Right forelimb (tissue), 1 donor: ENCODE measurements at places on chromosomes 6 and 20.

DNA sequence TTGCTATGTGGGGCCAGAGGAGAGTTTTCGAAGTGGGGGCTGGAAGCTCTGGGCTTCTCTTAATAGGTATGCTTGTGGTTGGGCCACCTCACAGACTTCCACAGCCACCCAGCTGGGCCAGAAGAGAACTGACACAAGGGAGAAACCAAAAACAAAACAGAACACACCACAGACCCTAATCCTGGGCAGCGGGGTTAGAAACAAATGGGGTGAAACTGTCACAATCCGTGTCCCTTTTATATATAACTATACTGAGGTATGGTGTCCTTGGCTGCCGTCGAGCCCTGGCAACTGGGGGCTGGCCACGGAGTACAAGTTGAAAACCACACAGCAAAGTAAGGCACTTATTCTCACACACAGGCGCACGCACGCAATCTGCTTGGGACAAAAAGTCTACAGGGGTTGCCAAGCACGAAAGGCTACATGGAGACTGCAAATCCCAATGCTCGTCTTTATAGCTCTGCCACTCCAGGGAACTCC lies 78.3 kb downstream of the TRAM2 start:
- no peak for DNase-seq

- DNase-seq: peak; percentile 65
These were observed 78.1 kb upstream of the CD93 start for GRCh38 chr20:23164176-23164601.

- DNase-seq: no peak
These were observed 57.8 kb upstream of the NKAIN2 start for GRCh38 chr6:123745895-123746294.

- no peak for DNase-seq
These were observed 16.5 kb downstream of the REPS1 start for GRCh38 chr6:138971601-138972000.

GRCh38 chr20:58117944-58118343 lies 110.5 kb downstream of the ANKRD60 start:
- no peak for DNase-seq

DNA sequence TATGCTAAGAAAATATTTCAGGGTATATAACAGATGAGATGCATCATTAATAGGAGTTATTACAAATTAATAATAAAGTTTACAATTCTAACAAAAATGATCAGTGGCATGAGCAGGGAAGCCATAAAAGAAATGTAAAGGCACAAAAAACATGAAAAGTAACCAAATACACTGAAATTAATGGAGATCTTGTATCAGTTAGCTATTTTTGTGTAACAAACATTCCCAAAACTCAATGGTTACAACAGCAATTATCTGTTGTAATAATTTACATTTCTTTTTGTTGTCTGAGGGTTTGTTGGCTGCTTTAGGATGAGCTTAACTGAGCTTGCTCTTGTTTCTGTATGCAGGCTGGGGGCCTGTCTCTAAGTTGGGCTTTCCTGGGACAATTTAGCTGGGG lies 104.3 kb upstream of the AHI1 start:
- no peak for DNase-seq

- DNase-seq: no peak
These were observed 77.9 kb upstream of the MYL9 start for GRCh38 chr20:36463212-36464061.

DNA sequence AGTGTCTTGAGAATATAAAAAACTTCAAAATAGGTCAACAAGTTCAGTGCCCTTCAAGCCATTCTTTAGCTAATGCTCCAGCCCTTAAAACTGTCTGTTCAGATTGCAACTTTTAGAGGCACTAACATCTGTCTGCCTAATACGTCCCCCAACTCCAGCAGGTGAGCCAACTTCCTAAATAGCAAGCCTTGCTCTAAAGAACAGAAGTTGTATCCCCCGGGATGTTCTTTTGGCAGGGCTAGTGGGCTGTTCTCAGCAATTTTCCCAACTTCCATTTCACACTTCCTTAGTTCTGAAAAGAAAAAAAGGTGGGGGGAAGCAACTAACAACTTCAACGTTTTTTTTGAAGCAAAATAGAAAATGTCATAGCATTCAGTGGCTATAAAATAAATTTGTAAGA lies 290.0 kb upstream of the PTCHD4 start:
- peak; percentile 67 for DNase-seq

- DNase-seq: no peak
These were observed 402.5 kb downstream of the CD83 start for GRCh38 chr6:14520029-14520428.

DNA sequence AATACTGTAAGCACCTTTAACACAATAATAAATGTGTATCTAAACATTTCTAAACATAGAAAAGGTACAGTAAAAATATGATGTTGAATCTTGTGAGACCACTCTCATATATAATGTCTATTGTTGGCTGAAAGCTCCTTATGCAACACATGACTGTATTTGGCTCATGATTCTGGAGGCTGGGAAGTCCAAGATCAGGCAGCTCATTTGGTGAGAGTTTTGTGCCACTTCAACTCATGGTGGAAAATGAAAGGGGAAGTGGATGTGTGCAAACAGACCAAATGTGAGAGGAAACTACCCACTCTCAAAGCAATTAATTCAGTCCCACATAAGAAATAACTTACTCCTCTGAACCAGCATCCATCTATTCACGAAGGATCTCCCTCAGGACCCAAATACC lies 257.7 kb upstream of the OPRM1 start:
- no peak for DNase-seq

GRCh38 chr6:104941729-104942091 lies 15.2 kb upstream of the LIN28B start:
- no peak for DNase-seq

GRCh38 chr6:123316733-123317323 lies 319.9 kb downstream of the TRDN start:
- no peak for DNase-seq

DNA sequence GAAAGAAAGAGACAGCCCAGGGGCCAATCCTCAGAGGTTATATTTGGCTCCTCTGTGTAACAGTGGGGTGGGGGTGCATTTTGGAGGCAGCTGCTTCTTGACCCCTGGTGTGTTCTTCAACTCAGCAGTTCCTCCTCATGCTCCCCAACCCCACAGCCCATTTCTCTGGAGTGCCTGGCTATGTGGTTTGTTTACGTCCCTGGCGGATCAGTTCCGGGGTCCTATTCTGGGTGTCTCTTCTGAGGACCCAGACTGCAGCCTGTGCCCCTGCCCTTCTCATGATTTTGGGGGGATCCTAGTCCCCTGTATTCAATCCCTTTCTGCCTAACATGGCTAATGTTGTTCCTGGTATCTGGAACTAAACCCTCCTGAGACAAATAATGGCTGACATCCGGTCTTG lies 70.5 kb upstream of the SULF2 start:
- DNase-seq: no peak

DNA sequence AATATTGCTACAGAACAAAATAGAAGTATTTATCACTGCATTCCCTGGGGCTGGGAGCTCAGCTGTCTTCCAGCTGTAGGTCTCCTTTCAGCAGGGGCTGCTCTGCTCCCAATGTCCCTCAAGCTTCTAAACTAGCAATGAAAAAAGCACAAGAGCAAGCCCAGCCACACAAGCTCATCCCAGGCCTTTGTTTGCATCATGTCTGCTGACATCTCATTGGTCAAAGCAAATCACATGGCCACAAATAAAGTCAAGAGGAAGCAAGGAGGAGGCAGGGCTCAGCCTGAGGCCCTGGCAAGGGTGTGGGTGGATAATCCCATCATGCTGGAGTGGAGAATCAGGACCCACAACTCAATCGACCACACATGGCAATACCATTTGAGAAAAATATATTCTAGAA lies 2.2 kb upstream of the BFSP1 start:
- no peak for DNase-seq

DNA sequence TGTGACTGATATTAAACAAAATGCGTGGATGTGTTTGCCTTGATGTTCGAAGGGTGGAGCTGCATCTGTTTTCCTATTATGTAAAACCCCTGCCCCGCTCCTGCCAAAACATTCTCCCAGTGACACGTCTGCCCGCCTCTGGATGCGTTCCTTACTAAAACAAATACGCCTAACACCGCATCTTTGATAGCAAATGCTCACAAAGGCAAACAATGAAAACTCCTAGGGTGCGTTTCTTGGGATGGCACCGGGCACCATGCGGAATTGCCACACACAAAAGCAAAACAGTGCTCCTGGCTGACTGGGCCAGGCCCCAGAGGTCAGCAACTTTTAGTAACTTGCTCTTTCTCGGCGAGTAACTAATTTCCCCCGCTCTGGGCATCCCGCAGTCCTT lies 9.0 kb upstream of the FOXC1 start:
- no peak for DNase-seq

DNA sequence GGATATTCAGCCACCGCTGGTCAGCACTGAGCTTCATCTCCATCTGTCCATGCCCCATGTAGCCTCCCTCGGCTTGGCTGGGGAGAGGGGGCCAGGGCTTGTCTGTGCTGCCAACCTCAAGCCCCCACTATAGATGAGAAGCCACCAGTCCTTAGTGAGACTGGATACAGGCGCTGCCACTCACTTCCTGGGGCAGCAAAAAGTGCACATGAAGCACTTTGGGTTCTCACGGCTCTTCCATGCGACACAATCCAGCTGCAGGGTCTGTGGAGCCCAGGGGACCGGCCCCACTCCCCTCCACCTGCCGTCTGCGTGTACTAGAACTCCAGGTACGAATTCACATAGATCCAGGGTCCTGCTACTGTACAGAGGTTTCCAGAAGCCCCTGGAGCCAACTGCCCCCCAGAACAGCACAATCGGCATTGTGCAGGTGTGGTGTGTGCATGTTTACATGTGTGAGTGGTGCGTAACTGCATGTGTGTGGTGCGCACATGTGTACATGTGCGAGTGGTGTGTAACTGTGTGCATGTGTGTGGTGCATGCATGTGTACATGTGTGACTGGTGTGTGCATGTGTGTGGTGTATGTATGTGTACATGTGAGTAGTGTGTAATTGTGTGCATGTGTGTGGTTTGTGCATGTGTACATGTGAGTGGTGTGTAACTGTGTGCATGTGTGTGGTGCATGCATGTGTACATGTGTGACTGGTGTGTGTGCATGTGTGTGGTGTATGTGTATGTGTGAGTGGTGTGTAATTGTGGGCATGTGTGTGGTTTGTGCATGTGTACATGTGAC lies 4.9 kb downstream of the FRMD1 start:
- DNase-seq: no peak

DNA sequence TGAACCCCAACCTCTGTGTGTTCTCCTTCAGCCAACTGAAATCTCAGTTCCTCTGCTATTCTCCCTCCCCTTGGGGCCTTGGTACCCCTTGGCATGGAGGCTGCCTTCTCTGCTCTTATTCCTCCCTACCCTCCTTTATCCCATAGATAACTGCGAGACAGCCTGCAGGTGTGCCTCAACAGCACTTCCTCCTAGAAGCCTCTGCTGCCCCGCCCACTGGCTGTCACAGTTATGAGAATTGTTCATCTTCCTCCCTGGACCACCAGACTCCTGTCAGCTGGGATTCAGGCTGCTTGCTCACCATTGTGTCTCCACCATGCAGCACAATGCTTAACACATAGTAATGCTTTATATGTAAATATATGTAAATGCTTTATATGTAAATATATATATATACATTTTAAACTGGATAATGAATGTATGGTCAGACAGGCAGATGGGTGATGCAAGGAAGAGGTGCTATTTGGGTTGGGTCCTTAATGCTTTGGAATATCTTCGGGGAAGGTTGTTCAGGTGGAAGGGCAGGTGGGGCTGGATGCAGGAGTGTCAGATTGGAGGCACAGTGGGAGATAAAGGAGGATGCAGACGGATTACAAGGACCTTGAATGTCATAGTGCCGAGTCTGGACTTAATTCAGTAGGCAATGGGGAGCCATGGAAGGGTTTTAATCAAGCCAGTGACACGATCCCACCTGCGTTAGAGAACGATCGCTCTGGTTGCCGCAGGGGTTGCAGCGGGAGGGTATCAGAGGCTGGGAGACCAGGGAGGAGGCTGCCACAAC lies 4.9 kb downstream of the CDH22 start:
- DNase-seq: no peak

DNA sequence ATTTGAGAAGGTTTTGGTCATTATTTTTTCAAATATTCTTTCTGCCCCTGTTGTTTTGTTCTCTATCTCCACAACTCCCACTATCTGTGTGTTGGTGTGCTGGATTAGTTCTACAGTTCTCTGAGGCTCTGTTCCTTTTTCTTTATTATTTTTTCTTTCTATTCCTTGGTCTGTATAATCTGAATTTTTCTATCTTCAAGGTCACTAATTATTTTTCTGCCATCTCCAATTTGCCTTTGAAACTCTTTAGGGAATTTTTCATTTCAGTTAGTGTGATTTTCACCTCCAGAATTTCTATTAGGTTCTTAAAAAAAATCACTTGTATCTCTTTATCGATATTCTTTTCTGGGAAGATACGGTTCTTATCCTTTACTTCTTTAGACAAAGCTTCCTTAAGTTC lies 82.1 kb upstream of the GGTLC1 start:
- no peak for DNase-seq

DNA sequence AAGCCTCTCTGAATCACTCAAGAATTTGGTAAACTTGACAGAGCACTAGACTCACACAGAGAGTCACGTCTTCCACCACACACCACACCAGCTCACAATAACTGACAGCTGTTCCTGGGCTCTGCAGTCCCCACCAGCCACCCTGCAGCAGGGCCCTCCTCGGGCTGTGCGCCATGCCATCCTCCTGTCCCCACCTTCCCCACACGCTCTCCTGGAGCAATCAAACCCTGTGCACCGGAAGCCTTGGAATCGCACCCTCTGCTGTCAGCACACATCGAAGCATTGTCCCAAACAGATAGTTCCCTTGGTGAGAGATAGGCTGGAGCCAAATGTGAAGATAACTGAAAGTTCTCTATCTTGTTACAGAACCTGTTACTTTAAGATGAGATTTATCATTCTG lies 191.0 kb downstream of the TBXT start:
- no peak for DNase-seq

- DNase-seq: no peak
These were observed 39.0 kb downstream of the GMPR start for GRCh38 chr6:16277101-16277981.

DNA sequence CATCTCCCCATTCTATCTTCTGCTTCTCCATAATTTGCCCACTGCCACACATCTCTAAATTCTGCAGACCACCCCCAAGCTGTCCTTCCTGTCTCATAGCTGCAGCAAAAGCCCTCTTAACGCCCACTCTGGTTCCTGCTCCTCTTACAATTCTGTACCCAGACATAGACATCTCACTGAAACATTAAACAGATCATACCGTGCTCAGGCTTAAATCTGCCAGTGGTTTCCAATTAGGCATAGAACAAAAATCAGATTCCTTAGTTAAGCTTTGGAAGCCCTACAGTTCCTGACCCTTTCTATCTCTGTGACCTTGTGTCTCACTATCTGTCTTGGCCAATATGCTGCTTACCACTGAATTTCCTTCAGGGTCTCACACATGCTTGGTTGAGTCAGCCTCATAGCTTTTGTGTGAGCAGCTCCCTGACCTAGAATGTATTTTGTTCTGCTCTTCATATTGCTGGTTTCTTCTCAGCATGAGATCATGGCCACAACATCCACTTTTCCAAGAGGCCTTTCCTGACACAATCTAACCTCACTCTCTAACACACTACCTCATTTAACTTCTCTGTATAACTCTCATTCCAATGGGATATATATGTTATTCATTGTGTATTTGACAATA lies 749.7 kb downstream of the MAFB start:
- no peak for DNase-seq

- no peak for DNase-seq
These were observed 219.8 kb upstream of the MANEA start for GRCh38 chr6:95357380-95358020.
